ENCODE measurements at places on chromosomes 1 and 21. TPM values are rescaled to one million over a fixed set of nuclear protein-coding genes. Genes with fewer than 3 reads are reported as not detected.

Gene FAM78B
- total RNA-seq, result not detected

Gene TMEM50B
- 27.5 TPM for total RNA-seq

Gene SPATC1L
- 15.7 TPM for total RNA-seq

Gene NHLH1
- 0.11 TPM for total RNA-seq

Gene E2F2
- total RNA-seq, result 0.54 TPM

Gene LINGO4
- total RNA-seq, result not detected

Gene LCE1B
- total RNA-seq, result not detected

Gene DNAJC6
- total RNA-seq, result 6.2 TPM

Gene OLIG2
- total RNA-seq, result not detected

Gene KRTAP19-3
- total RNA-seq, result not detected

Gene CEP170
- 47.3 TPM for total RNA-seq

Gene LHX8
- not detected for total RNA-seq

Gene IL19
- not detected for total RNA-seq

Gene TMEM183A
- 130 TPM for total RNA-seq

Gene DNAI4
- total RNA-seq, result 4.0 TPM

Gene ST6GALNAC5
- total RNA-seq, result not detected

Gene TMPRSS3
- total RNA-seq, result not detected

Gene HES3
- total RNA-seq, result not detected

Gene MROH7
- total RNA-seq, result 1.1 TPM

Gene TMEM269
- 0.22 TPM for total RNA-seq

Gene SYPL2
- total RNA-seq, result 0.11 TPM

Gene DHRS3
- 16.1 TPM for total RNA-seq

Gene TRIM67
- total RNA-seq, result not detected

Gene MANEAL
- 0.98 TPM for total RNA-seq

Gene FABP3
- 1.6 TPM for total RNA-seq

Gene MARK1
- under 0.01 TPM for total RNA-seq

Gene OR2T2
- 16.1 TPM for total RNA-seq

Gene VTCN1
- 62.7 TPM for total RNA-seq

Gene KCNQ4
- total RNA-seq, result 0.33 TPM

Gene URB1
- 11.8 TPM for total RNA-seq

Gene COL6A2
- total RNA-seq, result 41.6 TPM

Gene BEND5
- total RNA-seq, result not detected

Gene FCER1G
- total RNA-seq, result 0.39 TPM

Gene ELAPOR1
- total RNA-seq, result 0.98 TPM

Gene GRHL3
- total RNA-seq, result not detected

Gene RRP15
- total RNA-seq, result 2.0 TPM

Gene ITPKB
- total RNA-seq, result 18.8 TPM

Gene KRTAP21-2
- total RNA-seq, result not detected

Gene OR2L2
- not detected for total RNA-seq

Gene UBL4B
- not detected for total RNA-seq

Gene LMX1A
- not detected for total RNA-seq

Gene ACTL8
- total RNA-seq, result not detected

Gene SMCP
- not detected for total RNA-seq

Gene CRB1
- under 0.01 TPM for total RNA-seq

Gene MCOLN3
- not detected for total RNA-seq

All from placental epithelial cell (primary cell).